ENCODE measurements at places on chromosomes 11 and 22. TPM values are rescaled to one million over a fixed set of nuclear protein-coding genes. Genes with fewer than 3 reads are reported as not detected.
A peak's percentile ranks its signal among the peaks of the same experiment; 100 is the strongest.

DNA sequence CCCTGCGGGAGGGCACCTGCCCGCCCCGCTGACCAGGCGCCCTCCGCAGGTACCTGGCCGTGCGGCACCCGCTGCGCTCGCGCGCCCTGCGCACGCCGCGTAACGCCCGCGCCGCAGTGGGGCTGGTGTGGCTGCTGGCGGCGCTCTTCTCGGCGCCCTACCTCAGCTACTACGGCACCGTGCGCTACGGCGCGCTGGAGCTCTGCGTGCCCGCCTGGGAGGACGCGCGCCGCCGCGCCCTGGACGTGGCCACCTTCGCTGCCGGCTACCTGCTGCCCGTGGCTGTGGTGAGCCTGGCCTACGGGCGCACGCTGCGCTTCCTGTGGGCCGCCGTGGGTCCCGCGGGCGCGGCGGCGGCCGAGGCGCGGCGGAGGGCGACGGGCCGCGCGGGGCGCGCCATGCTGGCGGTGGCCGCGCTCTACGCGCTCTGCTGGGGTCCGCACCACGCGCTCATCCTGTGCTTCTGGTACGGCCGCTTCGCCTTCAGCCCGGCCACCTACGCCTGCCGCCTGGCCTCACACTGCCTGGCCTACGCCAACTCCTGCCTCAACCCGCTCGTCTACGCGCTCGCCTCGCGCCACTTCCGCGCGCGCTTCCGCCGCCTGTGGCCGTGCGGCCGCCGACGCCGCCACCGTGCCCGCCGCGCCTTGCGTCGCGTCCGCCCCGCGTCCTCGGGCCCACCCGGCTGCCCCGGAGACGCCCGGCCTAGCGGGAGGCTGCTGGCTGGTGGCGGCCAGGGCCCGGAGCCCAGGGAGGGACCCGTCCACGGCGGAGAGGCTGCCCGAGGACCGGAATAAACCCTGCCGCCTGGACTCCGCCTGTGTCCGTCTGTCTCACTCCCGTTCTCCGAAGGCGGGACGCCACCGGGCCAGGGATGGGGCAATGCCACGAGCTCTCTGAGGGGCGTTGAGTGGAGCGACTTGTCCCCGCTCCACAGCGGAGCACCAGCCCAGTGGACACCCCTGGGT is 1.8 kb downstream of the GALR3 start:
- DNase-seq = peak; percentile 70

DNA sequence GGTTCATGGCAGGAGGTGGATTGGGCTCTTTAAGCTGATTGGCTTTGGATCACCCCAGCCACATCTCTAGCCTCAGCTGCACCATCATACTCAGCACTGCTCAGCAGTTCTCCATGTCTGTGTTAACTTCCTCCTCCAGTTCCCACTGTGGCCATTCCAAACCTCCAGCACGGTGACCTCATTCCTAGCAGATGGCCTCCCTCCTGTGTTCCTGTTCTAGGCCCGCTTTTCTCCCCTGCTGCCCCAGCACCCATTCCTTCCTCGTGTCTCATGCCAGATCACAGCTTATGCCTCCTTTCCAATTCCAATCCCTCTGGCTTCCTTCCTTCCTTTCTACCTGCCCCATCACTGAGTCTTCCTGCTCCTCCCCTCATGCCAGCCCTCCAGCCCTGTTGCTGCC is 96.1 kb downstream of the MICAL2 start:
- no peak for DNase-seq

- DNase-seq = no peak
These were observed 509.0 kb downstream of the BUD13 start for GRCh38 chr11:116263770-116264169.

YPEL1 gene
- 2.5 TPM for polyA plus RNA-seq

GRCh38 chr22:28792491-28793383 is 7.6 kb downstream of the XBP1 start:
- DNase-seq = no peak
